ENCODE measurements at places on chromosomes 6 and 20.

DNA sequence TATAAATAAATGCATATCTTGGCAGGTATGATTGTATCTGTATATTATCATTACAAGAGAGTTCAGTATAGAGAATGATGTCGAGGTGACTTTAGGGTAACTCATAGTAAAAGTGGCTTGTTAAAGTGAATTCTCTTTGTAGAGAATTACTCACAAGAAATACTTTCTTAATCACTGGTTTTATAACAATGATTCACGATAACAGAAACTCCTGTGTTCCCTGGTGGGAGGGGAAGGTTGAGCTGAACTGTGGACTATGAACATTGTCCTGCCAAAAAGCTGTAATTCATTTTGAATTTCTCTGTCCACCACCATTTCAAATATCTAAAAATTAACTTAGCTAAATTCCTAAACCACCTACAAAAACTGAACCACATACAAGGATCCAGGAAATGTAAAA, 7.7 kb downstream of the TPMT start:
- DNase-seq: no peak

DNA sequence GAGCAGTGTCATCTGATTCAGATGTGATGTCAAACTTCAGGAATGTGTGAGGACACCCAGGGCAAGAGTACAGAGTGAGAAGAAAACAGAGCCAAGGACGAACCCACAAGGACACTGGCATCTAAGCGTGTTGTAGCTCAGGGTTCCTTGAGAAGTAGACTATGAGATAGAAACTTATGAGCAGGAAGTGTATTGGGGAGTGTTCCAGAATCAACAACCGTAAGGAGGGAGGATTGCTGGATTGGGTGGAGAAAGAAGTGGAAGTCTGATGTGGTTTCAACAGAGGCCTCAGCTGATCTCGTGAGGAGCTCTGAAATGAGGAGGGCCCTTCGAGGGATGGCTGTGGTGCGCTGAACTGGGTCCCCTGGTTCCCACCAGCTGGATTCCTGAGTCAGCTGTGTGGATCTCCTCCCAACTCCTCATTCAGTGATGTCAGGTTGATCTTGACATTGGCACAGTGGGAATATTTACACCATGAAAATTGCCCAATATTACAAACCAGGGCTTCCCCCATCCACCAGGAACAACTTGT, 25.7 kb upstream of the IGF2R start:
- DNase-seq: no peak

DNA sequence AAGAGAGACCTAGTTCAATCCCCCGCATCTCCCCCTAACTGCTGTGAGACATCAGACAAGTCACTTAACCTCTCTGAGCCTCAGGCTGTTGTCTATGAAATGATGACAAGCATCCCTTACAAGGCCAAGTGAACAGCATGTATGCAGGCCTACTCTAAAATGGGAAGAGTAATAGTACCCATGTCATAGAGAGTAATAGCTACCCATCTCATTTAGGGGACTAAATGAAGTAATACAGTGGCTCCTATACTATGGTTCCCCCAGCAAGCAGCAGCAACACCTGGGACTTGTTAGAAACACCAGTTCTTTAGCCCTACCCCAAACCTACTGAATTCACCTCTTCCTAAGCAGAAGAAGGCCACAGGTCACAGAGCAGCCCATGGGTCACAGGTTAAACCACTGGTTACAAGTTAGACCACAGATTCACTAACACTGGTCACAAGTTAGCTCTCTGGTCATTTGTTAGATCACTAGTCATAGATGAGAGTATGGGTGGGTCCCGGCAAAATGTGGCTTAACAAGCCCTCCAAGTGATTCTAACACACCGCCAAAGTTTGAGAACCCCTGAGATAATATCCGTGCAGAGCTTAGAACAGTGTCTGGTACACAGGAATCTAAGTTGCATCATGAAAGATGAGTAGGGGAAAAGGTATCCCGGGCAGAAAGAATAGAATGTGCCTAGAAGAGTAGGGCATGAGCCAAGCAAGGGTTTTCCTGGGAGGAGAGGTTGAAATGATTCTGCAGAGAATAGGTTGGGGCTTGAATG, 1.4 kb downstream of the DEFB124 start:
- no peak for DNase-seq

GRCh38 chr6:107392069-107392468, 67.3 kb downstream of the PDSS2 start:
- no peak for DNase-seq

DNA sequence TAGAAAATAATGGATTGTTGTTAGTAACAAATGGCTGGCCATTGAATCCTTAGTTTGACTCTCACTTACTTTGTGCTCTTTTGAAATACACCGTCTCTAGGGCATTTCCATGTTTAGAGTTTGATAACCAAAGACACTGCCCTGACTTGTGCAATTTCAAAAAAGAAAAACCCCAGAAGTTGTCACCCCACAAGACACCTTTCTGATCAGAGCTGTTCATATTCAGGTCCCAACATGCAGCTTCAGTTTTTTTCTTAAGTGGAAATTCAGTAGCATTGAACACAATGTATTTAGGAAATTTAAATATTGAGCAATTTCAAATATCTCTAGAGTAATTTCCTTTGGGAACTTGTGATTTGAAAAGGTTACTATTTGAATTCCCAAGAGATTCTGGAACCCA, 19.4 kb downstream of the CRYBG1 start:
- no peak for DNase-seq

DNA sequence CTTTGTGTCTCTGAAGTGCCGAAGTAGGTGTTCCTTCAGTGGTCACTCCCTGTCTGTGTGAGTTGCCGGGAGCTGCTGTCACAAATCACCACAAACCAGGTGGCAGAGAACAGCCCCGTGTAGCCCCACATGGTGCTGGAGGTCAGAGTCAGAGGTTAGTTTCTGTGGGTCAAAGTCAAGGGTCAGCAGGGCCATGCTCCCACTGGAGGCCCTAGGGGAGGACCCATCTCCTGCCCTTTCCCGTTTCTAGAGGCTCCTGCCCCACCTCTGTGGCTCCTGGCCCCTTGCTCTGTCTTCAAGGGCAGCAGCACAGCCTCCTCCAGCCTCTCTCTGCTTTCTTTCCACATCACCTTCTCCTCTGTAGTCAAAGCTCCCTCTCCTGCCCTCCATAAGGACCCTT, 264.3 kb downstream of the TAF4 start:
- no peak for DNase-seq

- DNase-seq: no peak
These were observed 6.2 kb upstream of the GRM4 start for GRCh38 chr6:34152042-34152524.

DNA sequence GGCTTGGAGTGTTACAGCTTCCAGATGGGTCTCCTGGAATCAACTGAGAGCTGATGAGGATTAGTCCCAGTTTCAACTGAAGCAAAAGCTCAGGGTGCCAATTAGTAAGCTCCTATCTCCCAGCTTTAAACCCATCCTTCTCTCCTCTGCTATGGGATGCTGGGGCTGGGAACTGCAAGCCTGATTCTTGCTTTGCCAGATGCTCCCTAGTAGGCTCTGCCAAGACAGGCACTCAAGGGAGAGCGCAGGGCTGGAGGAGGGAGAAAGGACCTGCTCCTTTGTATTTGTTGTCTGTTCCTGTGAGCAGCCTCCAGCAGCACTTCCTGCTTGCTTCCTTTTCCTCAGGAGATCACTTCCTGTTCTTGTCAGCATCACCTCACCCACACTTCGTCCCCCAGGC, 309.7 kb downstream of the KIF16B start:
- DNase-seq: no peak

DNA sequence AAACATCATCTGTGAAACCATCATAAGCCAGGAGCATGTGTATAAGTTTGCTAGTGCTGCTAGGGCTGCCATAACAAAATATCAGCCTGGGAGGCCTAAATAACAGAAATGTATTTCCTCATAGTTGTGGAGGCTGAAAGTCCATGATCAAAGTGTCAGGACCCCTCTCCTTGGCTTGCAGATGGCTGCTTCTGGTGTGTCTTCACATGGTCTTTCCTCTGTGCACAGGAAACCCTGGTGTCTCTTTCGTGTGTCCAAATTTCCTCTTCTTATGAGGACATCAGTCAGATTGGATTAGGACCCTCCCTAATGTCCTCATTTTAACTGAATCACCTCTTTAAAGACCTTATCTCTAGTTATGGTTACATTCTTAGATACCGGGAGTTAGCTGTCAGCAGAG, 6.2 kb upstream of the CITED2 start:
- no peak for DNase-seq

DNA sequence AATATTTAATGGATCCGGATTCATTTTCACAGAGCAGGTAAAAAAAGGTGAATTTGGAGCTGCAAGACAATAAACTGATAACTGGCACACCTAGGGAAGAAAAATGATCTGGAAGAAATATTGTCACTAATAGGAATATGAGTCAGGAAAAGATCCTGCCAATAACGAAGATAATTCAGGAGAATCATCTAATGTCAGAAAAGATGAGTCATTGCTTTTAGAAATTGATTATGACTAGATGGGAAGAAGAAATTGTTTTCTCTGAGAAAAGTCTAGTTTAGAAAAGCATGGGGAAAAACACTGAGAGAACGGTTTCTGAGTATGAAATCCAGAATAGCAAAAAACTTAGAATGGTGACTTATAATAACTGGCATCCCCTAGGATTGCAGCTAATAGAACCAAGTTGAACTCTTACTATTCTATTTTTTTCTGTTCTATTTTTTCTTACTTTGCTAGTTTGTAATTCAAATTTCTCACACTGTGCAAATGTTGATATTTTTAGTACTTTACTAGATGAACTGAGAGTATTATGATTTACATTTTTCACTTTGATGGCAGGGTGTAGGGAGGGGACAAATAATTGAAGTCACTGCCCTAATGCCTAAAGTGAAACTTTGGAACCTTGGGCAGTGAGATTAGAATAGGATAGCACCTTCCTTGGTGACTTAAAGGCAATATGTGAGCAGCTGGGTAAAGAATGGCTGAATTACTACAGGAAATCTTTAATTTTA, 38.2 kb upstream of the SUPT3H start:
- DNase-seq: no peak

DNA sequence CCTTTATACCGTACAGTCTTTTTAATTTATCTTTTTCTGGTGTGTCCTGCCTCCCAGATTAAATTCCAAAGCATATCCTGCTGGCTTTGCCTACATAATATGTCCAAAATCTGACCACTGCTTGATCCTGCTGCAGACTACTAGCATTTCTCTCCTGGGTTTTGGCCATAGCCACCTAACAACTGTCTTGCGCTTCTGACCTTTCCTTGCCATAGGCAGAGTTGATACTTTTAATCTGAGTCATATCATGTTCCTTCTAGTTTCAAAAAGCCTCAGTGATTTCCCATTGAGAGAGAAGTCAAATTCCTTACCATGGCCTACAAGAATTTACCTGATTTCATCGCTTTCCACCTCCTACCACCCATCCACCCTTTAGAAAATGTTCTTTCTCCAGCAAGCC, 104.8 kb downstream of the BCKDHB start:
- DNase-seq: no peak

GRCh38 chr20:32991383-32991782, 12.8 kb downstream of the SUN5 start:
- no peak for DNase-seq

DNA sequence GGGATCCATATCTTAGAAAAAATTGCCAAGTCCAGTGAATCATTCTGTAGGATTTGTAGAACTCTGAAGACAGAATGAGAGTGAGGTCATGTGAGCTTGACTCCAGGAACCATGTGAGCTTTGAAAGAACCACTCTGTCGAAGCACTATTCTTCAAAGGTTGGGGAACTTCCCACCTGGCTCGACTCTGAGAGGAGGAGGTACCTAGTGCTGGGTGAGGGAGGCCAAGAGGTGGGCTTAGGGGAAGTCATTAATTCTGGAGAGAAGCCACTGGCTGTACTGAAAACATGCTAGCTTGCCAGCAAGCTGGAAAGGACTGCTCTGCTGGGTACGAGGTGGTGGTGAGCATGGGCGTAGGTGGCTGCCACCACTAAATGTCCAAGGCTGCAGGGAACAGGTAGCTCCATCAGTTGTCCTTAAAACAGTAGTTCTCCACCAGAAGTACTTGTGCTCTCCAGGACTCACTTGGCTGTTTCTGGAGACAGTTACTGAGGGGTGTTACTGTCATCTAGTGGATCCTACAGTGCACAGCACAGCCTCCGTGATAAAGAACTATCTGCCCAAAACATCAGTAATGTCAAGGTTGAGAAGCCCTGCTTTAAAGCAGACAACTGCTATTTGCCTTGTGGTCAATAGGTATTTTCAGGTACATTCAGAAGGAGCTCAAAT, 34.7 kb upstream of the SYNJ2 start:
- no peak for DNase-seq

DNA sequence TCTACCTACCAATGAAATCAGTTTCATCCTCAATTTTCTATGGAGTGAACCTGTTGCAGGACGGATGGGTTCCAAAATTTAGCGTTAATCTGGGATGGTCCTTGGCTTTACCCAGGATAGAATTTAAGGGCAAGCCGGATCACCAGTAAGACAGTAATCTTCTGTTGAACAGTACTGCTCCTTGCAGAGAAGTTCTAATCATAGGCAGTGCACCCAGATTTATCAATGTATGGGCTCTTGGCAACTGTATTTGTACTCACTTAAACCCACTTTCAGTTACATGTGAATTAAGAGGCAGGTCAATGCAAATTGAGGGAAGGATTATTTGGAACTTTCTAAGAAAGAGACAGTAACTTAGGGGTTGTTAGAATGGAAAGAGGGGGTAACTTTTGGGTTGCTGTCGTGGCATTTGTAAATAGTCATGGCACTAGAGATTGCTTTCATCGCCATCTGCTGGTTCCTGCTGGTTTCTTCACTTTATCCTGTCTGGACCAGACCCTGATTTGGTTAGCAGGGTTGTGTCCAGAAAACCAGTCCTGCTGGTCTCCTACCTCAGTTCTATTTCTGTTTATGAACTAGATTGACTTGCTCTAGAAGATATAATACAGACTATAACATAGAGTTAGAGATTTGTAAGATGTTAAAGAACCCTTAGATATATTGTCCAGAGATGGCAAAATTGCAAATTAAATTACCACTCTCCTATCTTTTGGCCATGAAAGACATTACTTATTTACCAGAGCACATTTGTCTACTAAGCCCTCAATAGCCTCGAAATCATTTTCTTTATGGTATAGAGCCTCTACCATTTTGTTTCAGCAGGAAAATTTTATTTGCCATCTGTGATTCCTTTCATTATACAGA, 646.3 kb downstream of the UTRN start:
- DNase-seq: peak; percentile 9

GRCh38 chr6:125477156-125477555, 175.4 kb upstream of the HDDC2 start:
- no peak for DNase-seq
